Esophagus mucosa (tissue), 1 donor: ENCODE measurements at places on chromosomes 3 and 15.

- ATAC-seq = no peak
Measured at GRCh38 chr3:17175187-17175807, 290.5 kb downstream of the PLCL2 start.

DNA sequence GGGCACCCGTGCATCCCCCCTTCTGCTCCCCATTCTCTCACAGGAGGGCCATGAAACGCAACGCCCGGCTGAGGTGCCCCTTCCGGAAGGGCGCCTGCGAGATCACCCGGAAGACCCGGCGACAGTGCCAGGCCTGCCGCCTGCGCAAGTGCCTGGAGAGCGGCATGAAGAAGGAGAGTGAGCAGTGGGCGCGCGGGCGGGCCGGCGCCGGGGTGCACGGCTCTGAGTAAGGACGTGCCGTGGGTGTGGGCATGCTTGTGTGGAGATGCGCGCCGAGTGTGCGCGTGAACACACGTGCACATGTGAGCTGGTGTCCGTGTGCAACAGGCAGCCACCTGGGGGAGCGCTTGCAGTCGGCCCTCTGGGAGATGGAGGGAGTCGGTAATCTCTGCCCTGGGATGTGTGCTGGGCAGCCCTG lies 28.1 kb downstream of the NR1I2 start:
- peak; percentile 73 for ATAC-seq

DNA sequence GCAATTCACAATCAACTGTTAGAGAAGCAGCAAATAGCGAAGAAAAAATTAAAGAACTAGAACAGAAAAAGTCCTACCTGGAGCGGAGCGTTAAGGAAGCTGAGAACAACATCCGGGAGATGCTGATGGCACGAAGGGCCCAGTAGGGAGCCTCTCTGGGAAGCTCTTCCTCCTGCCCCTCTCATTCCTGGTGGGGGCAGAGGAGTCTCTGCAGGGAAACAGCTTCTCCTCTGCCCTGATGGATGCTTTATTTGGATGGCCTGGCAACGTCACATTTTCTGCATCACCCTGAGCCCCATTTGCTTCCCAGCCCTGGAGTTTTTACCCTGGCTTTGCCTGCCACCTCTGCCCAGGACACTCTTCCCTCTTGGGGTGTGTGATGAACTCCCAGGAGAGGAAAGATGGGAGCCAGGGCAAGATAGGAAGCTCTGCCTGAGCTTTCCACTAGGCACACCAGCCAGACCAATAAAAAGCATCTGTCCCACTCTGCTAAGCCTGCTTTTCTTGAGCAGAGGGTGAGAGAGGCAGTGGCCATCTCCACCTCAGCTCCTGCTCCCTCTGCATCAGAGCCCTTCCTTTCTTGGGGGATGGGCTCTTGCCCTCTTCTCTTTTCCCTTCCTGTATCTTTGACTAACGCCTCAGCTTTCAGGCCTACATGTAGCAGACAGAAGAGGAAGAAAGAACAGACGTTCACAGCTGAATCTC lies 39.4 kb downstream of the PPARG start:
- no peak for ATAC-seq

- peak; percentile 47 for ATAC-seq
Measured at GRCh38 chr3:62622553-62623174, 249.3 kb upstream of the FEZF2 start.

GRCh38 chr3:115081444-115081843 lies 65.6 kb downstream of the ZBTB20 start:
- ATAC-seq = no peak

DNA sequence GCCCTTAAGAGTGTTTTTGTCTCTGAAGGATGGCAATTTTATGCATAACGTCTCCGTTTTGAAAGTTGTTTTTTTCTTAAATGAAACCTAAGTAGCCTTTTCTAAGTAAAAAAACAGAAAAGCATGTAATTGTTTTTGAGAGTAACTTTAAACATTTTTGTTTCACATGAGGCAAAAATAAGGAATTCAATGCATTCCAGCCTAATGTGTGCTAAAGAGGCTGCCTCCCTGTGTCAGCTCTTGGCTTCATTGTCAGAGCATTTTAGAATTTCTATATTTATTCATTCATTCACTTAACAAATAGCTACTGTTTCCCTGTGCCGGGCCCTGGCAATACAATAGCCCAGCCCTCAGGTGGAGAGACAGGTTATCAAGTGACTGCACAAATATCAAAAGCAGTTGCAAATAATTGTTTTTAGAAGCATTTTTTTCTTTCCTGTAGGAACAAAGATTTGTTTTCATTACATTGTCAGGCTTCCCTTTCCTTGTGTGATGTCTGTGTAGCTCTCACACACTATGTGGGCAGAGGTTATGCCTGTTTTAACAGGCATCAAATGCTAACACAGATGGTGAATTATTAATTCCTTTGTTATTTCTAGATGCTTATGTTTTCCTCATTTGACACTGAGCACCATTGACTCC lies 81.9 kb downstream of the CCK start:
- no peak for ATAC-seq

DNA sequence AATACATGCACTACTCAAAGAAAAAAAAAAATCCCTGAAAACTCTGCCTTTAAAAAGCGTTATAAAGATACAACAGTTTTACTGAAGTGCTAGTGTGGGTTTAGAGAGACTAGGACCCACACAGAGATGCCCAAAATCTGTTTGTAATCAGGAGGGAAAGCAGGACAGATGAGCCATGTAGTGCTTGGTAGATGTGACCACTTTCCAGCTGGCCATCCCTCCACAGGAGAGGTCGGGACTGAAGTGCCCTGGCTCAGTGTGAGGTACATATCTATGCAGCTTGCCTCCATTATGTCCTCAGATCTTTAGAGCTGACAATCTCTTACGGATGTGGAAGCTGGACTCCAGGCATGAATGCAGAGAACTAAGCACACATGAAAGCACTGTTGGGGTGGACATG lies 57.5 kb upstream of the NANOGP8 start:
- no peak for ATAC-seq

DNA sequence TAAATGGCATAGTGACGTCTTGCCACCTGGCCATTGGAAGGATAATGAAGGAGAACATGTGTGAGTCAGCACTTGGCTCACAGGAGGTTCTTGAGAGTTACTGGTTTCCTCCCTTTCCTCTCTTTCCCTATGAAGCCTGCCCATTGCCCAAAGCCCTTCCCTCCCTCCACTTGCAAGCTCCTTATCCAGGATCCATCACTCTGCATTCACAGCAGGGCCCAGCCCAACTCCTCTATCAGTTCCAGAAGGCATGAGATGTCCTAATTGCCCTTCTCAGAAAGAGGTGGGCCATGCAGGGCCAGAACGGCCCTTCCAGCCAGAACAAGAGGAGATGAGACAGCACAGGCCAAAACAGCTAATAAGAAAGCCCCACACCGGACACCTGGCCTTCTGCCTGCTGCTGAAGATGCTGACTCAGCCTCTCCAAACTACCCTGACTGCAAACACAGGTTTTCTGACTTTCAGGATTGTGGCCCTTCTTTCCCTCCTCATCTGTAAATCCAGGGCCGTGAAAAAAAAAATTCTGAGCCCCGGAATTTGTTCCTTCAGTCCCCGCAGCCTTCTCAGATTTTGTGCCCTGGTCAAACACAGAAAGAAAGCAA lies 29.7 kb downstream of the HAPLN3 start:
- ATAC-seq = no peak

DNA sequence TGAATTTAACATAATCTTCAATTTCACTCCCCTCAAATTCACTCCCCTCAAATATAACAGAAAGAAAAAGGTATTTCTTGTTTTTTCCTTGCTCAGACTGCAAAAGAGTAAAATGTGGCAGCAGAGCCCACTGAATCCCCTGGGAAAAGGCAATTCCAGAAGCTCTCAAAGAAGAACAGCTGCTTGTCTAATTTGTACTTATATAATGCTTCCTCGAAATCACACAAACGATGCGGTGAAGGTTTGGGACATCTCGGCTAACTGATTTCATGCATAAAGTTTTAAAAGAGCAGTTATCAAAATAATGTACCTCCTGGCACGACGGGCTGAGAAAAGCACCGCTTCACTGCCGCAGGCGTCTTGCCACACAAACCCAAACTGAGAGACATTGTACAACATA lies 10.7 kb downstream of the BDH1 start:
- ATAC-seq = no peak

- no peak for ATAC-seq
Measured at GRCh38 chr15:64583519-64583918, 123.1 kb downstream of the ZNF609 start.

DNA sequence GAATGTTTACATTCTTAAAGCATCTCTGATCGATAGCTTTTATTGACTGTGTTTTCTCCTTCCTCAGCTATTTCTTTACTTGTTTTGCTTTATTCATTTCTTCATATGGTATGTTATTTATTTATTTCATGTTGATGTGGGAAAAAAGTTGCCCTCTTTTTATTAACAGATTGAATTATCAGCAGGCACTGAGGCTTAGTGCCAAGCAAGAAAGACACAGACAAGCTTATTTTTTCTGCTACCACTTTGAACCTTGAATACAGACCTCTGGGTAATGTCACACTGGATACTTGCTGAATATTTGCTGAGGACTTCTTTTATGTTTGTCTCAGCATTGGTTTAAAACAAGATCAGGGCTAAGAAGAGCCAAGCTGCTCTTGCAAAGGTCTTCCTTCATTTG lies 162.0 kb upstream of the CNTN6 start:
- no peak for ATAC-seq

GRCh38 chr3:142028243-142028777 lies 121.0 kb downstream of the TFDP2 start:
- peak; percentile 84 for ATAC-seq

GRCh38 chr3:47568901-47569300 lies 9.8 kb downstream of the CSPG5 start:
- no peak for ATAC-seq

DNA sequence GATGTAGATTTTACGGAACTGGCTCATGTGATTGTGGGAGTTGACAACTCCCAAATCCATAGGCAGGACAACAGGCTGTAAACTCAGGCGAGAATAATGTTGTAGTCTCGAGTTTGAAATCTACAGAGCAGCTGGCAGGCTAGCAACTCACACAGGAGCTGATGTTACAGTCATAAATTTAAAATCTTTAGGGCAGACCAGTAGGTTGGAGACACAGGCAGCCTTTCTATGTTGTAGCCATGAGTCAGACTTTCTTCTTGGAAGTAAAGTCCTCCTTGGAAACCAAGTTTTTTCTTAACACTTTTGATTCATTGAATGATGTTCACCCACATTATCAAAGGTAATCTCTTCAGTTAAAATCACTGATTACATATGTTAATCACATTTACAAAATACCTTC lies 89.1 kb upstream of the ALCAM start:
- peak; percentile 47 for ATAC-seq

GRCh38 chr3:26750263-26750662 lies 127.7 kb downstream of the LRRC3B start:
- no peak for ATAC-seq

- ATAC-seq = no peak
Measured at GRCh38 chr3:94063496-94064119, 747 bp downstream of the NSUN3 start.

DNA sequence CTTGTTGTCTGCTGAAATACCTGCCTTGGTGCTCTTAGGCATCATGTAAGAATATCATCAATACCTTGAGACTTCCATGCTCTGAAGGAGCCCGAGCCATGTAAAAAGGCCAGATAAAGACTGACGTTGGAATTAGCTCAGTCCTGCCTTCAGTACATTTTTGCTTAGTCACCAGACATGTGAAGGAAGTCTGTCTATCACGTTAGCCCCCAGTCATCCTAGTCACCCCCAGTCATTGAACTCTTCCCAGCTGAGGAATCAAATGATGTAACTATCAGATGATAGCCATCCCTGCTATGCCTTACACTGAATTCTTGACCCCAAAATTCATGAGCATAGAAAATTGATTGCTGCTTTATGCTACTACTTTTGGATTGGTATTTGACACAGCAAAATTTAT lies 351.2 kb upstream of the SGO1 start:
- no peak for ATAC-seq

- no peak for ATAC-seq
Measured at GRCh38 chr3:182917134-182917533, 63.2 kb downstream of the DCUN1D1 start.

DNA sequence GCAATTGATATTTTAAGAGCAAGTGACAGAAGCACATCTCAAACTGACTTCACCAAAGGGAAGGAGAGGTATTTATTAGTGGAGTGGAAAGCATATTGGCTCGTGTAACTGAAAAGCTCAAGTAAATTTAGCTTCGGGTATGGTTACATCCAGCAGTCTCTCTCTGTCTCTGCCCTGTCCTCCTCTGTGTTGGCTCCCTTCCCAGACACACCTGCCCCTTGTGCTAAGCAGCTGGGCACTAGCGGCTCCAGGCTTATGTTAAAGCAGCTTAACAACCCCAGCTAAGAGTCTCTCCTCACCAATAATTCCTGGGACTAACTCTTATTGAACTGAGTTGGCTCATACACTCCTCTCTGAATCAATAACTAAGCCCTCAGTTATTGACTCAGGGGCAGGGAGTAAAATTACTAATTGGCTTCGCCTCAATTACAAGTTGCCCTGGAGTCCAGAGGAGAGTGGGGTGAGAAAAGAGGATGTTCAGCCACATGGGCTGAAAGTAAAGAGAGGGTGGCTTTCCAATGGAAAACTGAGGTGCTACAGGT lies 12.8 kb upstream of the SH3BP5 start:
- ATAC-seq = no peak

DNA sequence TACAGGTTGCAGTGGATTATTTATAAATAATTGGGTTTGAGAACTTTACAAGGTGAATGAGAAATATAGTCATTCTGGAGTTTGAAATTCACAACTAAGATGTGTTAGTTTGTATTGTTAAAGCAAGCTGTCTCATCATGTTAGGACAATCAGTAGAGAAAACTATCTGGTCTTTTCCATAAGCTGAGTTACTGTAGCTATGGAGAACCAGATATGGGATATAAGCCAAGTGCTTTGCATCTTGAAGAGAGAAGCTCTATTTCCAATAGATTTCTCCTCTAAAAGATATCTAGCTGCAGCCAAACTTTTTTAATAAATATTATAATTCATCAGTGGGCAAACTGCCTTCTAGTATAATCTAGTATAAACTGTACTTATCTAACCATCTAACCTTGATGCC lies 11.3 kb downstream of the P3H2 start:
- ATAC-seq = no peak

GRCh38 chr3:65758876-65759598 lies 279.7 kb downstream of the MAGI1 start:
- ATAC-seq = no peak

DNA sequence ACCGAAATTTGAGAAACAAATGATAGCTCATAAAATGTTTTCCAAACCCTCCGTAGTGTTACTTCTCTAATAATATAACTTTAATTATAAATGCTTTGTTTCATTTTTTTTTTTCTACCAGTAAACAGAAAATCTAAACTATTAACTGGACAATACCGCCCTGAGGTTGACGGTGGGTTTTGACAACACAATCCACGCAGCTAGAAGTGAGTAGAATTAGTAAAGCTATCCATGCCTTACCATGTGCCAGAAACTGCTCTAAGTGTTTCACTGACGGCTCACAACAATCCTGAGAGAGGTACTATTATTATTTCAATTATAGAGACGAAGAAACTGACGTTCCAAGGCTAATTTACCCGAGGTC lies 410 bp downstream of the NDUFAF1 start:
- ATAC-seq = no peak

DNA sequence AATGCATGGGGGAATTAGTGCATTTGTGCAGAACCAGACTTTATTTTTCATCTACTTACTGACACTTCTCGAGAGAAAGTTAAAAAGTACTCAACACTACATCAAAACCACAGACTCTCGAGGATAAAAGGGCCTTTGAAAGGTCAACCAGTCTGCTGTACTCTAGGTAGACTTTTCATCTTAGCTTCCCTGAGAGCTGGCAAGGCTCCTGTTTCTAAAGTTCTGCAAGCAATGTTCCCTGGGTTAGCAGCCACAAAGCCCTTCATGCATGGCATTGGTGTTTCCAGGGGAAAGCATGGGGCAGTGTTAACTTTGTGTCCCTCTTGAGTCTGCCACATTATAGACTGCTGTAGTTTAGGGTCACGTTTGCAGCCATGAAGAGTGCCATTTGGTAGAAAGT lies 106.4 kb upstream of the PFN2 start:
- ATAC-seq = no peak
